Activated CD8-positive, alpha-beta memory T cell treated with anti-CD3 and anti-CD28 coated beads for 1 hour (primary cell): ENCODE measurements at places on chromosomes 3 and 15.

DNA sequence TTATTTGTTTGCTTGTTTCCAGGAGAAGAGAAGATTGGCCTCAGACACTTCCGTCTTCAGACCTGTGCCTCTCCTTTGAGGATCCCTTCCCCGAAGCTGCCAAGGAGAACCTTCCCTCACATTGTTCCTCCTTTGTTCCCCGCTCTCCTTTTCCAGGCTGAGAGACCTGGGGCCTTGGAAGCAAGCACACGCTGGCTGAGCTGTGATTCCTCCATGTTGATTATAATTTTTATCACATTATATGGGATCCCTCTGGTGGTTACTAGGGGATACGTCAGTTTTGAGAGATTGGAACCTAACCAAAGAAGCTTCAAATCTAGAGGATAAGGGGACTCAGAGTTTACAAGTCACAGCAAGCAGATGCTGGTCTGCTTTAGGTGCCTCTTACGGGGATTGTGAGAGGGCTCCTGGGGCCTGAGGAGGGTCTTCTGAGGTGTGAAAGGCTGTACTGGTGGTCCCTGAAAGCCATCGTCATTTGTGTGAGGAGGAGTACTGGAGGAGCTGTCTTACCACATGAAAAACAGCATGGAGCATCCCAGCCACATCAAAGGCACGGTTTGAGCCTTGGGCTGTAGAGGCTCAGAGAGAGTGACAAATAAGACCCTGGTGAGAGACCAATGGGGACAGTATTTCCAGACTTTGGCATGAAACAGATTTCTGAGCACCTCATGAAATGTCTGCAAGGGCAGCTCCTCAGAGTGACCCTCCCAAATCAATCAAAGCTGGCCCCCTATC is 760.1 kb upstream of the CFAP20DC start:
- DNase-seq, result no peak

- DNase-seq, result no peak
These were observed 135.9 kb downstream of the FEZF2 start for GRCh38 chr3:62237286-62237948.

GRCh38 chr15:39597751-39598185 is 16.9 kb downstream of the THBS1 start:
- DNase-seq, result no peak

DNA sequence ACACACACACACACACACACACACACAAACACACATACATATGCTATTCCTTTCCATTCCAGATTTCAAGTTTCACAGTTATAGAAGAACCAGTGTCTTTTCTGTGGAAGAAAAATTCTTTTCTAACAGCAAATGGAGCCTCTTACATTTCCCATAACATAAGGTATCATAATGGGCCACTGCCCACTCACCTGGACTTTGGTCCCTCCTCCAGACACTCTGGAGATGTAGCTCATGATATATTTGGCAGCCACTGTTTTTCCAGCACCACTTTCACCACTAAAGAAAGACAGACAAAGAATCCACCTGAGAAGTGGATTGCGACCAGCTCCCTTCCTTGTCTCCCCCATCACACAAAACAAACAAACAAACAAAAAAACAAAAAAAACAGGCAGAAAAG is 29.8 kb downstream of the LDHAL6B start:
- no peak for DNase-seq

DNA sequence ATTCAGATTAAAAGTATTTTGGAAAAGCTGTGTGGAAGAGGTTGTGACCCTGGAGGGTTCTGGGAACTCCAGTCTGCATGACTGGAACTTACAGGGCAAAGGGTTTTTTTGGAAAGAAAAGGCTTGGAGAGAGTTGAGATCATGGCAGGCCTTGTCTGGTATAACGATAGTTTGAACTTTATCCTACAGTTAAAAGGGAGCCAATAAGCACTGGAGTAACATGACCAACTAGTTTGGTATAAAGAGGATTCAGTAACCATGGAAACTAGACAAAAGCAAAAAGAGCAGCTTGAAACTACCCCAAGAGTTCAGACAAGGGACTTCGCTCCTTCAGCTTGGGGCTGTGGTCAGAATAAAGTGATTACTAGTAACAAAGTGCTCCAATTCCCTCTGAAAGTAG is 151.2 kb upstream of the TMCO5A start:
- no peak for DNase-seq

DNA sequence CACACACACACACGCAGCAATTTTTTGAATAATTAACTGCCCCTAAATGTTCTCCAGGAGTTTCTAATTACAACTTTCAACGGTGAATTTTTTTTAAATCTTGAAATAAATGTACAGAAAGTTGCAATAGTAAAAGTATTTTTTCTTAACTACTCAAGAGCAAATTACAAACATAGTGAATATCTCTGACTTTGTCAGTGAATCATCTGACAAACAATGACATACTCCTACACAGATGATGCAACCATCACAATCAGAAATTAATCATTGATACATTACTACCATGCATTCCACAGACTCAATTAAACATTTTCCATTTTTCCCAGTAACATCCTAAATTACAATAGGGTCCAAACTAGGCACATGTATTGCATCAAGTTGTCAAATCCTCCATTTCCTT is 597.3 kb downstream of the NAALADL2 start:
- no peak for DNase-seq

- no peak for DNase-seq
These were observed 507 bp upstream of the VHL start for GRCh38 chr3:10140996-10141546.

DNA sequence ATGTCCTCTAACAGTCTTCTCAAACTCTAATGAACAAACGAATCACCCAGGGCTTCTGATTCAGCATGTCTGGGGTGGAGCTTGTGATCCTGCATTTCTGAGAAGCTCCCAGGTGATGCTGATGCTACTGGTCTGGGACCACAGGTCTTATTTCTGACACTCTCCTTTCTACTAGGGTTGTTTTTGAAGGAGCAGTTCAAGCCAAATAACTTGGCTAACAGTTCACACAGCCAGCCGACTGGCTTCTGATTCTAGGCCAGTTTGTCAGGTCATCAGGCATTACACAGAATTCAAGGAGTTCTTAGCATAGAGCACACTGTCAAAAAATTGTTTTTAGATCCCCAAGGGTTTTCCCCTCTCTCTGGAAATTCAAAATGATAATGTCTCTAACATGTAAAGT is 100.7 kb downstream of the TIGIT start:
- no peak for DNase-seq

DNA sequence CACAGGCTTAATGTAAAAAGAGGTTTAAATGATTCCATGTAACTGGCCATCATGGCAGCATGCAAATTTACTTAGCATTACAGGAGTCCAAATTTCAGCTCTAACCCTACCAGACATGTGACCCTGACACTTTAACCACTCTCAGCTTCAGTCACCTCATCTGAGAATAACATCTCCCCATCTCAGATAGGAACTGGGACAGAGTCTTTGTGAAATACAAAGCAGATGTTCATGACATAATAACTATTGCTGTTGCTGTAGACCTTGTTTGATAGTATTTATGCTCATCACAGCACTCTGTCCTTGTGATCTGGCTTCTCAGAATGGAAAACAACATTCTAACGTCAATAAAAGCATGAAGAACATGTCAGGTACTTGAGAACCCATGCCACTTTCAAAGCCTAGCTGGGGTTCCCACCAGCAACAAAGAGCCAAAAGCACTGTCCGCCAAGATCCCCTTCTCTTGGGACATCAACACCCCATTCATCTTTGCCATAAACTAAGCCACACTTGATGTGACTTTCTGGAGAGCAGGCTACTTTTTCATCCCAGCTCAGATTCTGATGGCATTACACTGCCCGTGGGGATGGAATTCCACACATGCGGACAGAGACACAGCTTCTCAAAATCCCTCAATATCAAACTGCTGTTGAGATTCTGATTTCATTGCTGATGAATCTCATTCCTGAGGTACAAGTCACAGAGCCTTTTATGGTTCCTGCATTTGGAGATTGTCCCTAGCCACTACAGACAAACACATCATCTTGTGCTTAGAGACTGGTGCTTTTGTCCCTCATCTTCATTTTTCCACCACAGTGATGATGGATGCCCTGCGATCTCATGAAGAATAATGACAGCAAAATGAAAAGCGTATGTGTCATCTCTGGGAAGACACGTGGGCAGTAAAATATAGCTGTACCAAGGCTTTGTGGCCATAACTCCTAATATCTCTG is 202.7 kb downstream of the TNIK start:
- DNase-seq, result no peak

GRCh38 chr3:12198301-12198700 is 39.6 kb upstream of the TIMP4 start:
- no peak for DNase-seq

- no peak for DNase-seq
These were observed 161.6 kb downstream of the MEIS2 start for GRCh38 chr15:36938764-36939163.

DNA sequence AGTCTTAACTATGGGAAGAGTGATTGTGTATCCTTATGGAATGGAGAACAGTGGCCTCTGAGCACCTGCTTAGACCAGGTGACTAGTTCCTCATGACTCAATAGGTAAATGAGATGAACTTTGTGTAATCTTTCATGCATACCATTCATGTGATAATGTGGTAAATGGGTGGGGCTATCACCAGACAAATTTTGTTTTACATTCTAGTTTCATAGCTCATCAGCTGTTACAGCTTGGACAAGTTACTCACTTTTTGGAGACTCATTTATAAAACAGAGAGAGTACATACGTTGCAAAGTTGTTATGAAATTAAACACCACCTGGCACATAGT is 103.7 kb upstream of the TGFBR2 start:
- no peak for DNase-seq

DNA sequence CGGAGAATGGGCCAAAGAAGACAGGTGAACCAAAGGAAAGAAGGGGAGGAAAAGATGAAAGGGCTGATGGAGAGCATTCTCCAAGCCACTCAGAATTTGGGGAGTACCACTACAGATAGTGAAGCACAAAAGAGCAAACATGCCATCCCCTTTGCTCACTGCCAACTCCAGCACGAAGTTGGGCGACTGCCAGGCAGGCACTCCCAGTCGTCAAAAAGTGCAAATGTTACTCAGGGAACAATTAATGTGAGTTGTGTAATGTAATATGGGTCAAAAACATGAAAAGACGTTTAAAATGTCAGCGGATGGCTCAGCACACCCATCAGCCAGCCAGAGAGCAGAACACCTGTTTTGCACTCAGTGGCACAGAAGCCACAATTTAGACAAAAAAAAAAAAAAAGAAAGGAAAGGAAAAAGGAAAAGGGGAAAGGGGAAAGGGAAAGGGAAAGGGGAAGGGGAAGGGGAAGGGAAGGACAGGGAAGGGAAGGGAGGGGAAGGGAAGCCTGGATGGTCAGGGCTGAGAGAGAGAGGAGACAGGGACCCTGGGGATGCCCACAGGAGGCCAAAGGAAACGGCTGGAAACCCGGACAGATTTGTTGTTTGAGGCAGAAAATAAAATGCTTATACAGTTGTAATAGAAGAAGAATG is 82.7 kb downstream of the COL8A1 start:
- no peak for DNase-seq

- DNase-seq, result no peak
These were observed 187.5 kb upstream of the THRB start for GRCh38 chr3:24682141-24682547.

DNA sequence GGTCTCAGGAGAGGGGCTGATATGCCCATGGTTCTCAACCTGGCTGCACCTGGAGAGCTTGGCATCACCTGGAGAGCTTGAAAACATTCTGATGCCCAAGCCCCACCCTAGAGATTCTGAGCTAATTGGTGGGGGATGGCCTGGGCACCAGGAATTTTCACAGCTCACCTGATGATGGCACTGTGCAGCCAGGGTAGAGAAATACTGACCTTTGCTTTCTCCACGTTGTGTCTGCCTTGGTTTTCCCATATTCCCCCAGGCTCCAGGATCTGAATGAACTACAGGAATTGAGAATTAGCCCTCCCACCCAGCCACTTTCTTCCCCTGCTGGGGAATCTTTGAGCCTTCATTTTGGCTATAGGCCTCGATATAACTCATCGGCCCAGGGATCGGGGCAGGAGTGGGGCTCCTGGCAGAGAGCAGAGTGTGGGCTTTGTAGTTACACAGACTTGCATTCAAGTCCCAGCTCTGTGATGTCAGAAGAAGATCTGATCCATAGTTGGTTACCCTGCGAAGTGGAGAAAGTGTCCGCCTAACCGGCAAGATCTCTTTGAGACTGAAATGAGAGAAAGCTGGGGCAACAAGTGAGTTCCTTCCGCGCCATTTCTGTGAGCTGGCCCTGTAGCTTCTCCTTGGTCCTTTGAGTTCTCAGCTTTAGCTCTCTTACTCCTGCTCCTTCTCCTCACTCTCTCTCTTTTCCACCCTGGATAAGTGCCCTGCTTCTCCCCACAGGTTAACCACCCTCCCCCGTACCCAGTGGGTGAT is 33.1 kb upstream of the UBE2Q2 start:
- no peak for DNase-seq

GRCh38 chr15:36798794-36799193 is 219.4 kb downstream of the CDIN1 start:
- DNase-seq, result no peak

DNA sequence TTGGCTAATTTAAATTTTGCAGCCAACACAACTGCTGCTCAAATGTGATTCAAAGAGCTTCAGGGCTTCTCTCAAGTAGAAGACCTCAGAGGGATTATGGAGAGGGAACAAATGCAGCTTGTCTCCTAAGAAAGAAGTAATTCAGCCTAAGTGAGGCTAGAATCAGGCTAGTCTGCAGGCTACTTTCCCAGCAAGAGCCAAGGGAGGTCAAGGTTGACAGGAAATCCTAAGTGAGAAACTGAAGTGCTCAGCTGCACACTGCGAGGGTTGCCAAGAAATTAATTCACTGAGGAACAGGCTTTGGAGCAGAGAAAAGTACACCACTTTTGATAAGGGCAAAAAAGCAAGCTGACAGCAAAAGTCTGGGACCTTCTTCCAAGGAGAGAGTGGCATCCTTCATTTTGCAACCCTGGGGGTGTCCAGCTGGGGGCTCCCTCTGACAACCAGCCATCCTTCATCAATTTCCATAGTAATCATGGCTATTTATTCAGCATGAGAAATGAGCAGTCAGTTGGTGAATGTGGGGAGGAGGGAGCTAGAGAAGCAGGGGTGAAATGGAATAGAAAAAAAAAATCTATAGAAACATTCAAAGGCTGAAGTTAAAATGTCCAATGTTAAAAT is 646.4 kb upstream of the ADAMTS9 start:
- no peak for DNase-seq

- no peak for DNase-seq
These were observed 31.2 kb downstream of the LINS1 start for GRCh38 chr15:100570735-100571313.

DNA sequence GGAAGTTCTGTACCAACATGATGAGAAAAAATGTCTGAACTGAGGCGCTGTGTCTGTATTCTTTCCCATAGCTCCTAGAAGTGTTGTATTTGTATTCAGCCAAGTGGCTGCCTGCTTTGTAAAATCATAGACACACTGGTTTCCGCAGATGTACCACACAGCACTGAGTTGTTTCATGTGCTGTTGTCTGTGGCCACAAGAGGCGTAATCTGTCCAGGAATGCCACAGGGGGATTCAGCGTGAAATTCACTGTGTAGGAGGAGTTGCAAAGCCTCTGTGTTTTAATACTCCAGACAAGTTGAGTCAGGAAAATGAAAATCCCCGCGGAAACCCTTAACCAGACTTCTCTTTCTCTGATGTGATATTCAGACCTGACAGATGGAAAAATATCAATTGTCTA is 462.2 kb downstream of the NSUN3 start:
- DNase-seq, result no peak
